ENCODE measurements at places on chromosomes 16 and 17.

- DNase-seq: no peak
Measured at GRCh38 chr16:51845586-51846305, 694.7 kb upstream of the SALL1 start.

- DNase-seq: no peak
Measured at GRCh38 chr17:14214271-14214670, 22.4 kb downstream of the CDRT15 start.

DNA sequence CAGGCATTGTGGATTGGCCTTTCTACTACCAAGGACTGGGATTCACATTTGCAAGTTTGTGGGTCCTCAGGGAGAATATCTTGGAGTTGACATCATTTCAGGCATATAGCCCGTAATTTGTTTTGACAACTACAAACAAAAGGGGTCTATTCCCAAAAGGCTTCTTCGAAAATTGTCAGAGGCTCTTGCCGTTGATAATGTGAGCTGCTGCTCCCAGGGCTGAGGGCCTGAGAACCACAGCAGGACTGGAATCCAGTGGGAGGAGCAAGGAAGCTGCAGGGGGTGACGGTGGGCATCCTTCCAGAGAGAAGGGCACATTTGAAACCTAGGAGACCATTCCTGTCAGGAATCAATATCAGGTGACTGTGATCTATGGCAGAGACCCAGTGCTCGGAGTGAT, 761.6 kb upstream of the RBFOX1 start:
- no peak for DNase-seq

DNA sequence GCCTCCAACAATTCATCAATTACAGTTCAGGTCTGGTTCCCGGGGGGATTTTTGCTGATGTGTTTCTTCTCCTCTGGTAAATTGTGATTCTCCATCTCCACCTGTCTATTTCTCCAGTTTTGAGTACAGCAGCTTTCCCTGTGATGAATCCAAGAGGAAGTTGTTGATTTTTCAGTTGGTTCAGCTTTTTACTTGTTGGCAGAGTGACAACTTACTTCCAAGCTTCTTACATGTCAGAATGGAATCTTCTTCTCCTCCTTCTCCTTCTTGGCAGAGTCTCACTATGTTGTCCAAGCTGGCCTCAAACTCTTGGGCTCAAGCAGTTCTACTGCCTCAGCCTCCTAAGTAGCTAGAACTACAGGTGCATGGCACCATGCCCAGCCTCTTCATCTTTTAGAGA, 33.4 kb upstream of the TMEM92 start:
- DNase-seq: no peak

DNA sequence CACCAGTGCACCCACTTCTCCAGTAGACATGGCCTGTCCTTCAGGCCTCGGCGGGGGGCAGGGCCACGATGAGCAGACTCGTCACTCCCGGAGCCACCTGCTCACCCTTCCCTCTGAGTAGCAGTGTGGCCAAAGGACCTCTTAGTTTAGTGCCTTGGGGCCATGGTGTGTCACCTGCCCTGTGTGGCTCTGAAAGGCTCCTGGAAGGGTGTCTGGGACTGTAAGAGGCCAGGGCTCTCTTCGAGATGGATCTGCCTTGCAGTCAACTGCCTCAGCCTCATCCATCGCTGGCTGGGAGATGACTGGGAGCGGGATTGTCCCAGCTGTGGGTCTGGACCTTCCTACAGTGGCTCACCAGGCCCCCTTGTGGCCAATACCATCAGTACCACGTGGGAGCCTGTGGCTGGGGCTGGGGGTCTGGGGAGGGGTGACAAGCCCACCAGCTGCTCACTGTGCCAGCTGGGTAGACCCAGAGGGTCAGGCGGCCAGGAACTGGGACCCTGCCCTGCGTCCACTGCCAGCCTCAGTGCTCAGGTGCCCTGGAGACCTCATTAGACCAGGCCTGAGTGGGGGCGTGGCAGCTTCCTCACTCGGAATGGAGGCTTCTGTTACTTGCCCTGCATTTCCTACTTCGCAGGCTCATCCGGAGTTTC, 133.4 kb downstream of the OR1D5 start:
- peak; percentile 5 for DNase-seq

DNA sequence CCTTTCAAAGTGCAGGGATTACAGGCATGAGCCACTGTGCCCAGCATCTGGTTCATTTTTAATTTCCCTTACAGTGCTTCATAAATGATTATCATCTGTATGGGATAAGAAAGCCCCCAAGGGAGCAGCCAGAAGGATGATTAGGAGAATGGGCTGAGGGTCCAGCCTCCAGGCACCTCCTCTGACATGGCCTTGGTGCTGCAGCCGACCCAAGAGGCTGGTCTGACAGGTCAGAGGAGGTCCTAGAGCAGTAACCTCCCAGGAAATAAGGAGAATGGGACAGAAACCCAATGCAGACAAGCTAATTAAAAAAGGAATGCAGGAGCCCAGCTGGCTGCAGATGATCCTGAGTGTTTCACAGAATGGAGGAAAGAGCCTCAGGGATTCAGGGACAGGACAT, 29.0 kb downstream of the MRC2 start:
- no peak for DNase-seq

DNA sequence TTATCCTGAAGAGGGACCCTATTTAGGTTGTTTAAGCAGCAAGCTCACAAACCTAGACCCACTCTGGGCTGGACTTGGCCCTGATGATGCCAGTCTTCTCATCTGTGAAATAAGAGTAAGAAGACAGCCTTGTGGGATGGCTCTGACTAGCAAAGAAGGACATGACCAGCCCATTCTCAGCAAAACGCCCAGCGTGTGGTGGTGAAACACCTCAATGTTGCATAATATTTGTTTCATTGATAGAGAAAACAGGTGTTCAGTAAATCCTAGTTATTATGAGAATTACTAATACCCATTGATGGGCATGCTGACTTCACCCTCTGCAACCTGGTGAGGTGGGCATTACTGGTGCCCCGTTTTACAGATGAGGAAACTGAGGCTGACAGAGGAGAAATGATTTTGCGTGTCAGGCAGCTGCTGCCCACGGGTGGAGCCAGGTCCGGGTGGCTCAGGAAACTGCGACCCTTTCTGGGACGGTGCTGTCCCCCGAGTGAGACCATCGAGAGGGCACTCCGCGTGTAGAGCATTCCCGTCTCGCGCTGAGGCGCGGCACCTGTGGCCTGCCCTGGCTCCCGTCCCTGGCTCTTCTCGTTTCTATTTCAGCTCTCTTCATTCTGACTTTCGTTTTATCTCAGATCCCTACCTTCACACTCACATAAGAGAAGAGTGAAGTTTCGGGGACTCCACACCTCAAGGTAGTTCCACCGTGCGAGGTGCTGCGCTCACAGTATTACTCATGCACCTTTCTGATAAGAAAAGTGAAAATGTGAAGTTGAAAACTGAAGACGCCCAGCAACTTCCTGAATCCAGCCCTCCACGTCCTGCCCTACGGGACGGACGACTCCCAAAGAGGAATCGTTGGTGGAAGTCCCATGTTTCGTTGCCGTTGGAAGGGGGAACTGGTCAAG, 48.5 kb downstream of the IRF8 start:
- peak; percentile 67 for DNase-seq

- DNase-seq: no peak
Measured at GRCh38 chr16:84483882-84484565, 20.4 kb downstream of the MEAK7 start.

- no peak for DNase-seq
Measured at GRCh38 chr17:12463102-12463501, 202.6 kb upstream of the MYOCD start.

- DNase-seq: no peak
Measured at GRCh38 chr16:63702981-63703590, 1418.8 kb downstream of the CDH11 start.

GRCh38 chr17:27422601-27423000, 33.6 kb upstream of the KSR1 start:
- no peak for DNase-seq

DNA sequence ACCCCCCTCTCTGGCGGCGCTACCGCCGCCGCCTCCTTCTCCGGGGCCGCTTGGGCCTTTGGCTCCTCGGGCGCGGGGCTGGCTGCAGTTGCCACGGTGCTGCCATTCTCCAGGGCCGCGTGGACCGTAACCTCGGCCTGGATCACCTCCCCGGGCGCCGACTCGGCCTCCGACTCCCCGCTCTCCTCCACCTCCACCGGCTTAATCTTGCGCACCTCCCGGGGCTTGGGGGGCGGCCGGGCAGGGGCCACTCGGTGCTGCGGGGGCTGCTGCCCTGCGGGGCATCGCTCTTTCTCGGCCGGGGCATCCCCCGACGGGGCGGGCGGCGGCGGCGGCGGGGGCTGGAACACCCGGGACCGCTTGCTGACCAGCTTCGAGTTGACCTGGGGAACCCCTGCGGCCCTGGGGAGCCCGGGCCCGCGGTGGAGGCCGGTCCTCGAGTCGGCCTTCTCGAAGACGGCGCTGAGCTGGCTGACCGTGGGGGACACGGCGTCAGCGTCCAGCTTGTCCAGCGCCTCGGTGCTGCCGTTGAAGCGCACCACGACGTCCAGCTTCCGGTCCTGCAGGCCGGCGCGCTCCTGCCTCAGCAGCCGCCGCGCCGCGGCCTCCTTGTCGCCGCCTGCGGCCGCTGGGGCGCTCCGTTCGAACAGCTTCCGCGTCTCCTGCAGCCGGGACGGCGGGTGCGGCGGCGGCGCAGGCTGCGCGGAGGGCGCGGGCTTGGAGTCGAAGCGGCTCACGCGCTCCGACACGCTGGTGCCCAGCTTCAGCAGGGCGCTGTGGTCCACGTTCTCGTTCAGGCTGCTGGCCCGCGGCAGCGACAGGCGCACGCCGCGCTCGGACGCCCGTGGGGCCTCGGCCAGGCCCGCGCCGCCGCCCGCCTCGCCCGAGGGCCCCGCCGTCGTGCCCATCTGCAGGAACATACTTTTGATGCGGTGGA, 792 bp downstream of the PPP1R9B start:
- peak; percentile 50 for DNase-seq

DNA sequence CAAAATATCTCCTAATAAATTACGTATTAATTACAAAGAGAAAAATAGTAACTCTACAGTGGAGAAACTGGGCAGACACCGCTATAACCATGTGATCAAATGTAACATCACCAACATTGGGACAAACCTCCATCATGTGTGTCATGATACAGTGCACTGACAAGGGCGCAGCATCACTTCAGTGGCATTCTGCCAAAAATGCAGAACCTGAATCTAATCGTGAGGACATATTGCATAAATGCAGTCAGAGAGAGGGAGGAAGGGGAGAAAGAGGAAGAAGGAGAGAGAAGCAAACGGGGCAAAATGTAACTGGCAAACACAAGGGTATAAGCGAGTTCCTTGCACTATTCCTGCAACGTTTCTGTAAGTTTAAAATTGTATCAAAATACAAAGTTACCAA, 74.2 kb upstream of the MARCHF10 start:
- no peak for DNase-seq
